NT2/D1 (cell line): ENCODE measurements at places on chromosomes 13 and 19.

GRCh38 chr19:4730740-4731171 lies 7.1 kb upstream of the DPP9 start:
- DNase-seq = no peak

- DNase-seq = no peak
These were observed 132.6 kb upstream of the USP29 start for GRCh38 chr19:56987184-56987583.

DNA sequence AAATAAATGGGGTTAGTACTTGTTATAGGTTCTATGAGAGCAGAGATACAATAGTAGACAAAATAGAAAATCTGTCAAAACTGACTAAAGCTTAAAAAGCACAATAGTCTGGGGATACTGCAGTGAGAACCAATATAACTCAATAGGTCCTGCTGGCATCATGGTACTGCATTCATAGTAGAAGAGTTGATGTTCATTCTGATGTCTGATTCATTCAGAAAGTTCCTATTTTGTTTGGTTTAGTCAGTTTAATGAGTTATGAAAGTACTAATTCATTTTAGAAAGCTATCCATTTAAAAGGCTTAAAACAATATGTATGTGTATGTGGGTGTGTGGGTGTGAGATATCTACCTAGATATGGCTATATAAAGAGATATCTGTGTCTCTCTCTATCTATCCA lies 152.8 kb downstream of the LHFPL6 start:
- DNase-seq = no peak

DNA sequence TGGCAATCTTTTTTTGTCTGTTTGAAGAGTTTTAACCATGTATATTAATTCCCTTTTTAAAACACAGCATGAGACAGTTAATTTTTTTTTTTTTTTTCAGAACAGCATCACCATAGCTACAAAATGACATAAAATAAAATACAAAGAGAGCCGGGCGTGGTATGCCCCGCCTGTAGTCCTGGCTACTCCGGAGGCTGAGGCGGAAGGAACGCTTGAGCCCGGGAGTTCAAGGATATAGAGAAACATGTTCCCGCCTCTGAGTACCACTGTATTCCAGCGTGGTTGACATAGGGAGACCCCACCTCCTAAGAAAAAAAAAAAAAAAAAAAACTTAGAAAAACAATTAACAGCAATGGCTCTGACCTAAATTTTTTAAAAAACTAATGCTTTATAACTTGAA lies 10.0 kb upstream of the INSR start:
- no peak for DNase-seq

DNA sequence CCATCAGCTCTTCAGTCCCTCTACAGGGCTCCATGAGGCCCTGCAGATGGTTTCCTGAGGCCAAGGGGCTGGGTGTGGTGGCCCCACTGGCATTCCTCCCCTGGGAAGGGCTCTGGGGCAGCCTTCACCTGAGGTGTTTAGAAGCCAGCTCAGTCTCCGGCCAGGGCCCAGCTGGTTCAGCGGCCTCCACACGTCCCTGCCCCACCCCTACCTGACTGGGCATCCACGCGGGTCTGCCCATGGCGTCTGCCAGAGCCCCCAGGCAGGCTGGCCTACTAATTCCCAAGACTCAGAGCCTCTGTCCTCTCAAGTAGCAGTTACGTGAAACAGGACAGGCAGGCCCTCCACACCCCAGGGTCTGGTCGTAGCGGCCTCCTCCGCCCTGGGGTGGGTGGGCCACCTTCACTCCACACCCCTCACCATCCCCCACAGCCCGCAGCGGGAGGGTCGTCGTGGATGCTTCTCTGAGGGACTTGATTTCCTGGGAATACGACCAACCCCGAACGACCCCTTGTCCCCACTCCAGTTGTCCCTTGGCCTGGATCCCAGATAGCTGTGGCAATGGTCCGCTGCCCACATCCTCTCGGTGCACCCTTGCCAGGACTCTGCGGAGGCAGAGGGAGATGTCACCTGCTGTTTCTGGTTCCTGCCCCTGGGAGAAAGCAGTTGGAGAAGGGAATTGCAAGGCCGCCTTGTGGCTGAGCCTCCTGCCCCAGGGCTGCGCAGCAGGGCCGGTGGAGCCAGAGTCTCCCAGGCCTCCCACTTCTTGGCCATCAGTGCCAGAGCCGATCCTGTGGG lies 24.3 kb downstream of the CAPN12 start:
- no peak for DNase-seq

DNA sequence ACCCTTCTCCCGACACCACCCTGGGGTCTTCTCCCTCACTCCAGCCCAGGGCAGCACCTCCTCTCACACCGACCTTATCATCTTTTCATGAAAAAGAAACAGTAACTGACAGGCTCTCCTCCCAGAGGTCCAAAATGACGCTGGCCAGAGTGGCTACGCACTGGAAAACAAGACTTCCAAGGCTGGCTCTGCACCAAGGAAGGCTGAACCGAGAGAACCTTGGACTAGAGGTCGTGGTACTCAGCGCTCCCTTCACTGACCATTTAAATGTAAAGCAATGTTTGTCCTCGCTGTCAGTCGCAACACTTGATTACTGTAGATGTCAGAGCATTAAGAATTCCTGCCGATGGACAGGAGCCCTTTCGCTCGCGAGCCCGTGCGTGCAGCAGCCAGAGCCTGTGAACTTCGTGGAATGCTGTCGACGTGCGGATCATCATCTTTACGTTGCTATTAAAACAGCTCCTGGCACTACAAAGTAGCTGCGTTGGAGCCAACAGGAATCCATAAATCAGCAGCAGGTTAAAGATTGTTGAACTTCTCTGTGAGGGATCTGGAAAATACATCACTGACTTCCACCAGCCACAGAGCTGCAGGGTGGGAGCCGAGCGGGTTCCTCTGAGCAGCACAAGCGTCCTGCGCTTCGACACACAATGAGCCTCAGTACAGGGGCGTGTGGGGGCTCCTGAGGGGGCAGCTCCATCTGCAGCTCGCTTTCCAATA lies 125.5 kb upstream of the MCF2L start:
- no peak for DNase-seq

DNA sequence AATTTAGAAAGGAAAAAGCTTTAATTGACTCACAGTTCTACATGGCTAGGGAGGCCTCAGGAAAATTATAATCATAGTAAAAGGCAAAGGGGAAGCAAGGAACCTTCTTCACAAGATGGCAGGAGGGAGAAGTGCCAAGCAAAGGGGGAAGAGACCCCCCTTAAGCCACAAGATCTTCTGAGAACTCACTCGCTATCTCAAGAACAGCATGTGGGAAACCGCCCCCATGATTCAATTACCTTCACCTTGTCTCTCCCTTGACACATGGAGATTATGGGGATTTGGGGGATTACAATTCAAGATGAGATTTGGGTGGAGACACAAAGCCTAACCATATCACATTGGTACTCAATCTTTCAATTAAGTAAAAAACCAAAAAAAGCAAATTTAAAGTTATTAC lies 1778.7 kb upstream of the MIR17HG start:
- no peak for DNase-seq

- DNase-seq = no peak
These were observed 13.3 kb upstream of the EPHX3 start for GRCh38 chr19:15245370-15246197.

- no peak for DNase-seq
These were observed 42.6 kb upstream of the AMER2 start for GRCh38 chr13:25214491-25215252.

GRCh38 chr13:38670627-38671026 lies 16.2 kb upstream of the FREM2 start:
- DNase-seq = no peak

DNA sequence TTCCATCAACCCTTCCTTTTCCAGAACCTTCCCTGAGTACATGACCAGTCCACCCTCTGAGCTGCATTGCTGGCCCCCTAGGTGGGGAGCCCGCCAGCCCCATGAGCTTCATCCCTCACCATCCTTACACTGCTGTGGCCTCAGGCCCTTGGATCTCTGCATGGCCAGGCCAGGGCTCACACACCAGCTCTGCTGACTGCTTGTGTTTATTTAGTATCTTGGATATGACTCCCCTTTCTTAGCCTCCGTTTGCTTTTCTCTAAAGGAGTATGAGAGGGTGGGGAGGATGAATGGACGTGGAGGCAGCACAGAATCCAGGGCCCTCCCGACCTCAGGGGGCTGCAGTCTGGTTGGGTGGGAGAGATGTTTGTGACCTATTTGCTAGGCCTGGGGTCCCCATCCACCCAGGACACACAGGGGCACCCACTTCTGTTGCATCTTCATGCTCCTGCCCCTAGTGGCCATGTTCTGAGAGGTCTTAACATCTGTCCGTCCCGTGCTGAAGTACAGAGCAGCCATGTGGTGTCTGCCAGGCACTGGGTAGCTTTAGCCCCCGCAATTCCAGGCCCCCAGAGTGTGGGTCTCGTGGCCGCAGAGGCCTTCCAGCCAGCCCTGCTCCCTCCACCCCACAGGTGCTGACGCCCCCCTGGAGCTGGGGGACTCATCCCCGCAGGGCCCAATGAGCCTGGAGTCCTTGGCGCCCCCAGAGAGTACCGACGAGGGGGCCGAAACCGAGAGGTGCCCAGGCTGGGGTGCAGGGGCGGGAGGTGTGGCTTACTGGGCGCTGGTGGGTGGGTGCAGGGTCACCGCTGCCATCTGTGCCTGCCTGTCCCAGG lies 13.0 kb downstream of the ARHGEF1 start:
- no peak for DNase-seq

GRCh38 chr19:33673258-33673875 lies 51.6 kb downstream of the CHST8 start:
- DNase-seq = no peak

DNA sequence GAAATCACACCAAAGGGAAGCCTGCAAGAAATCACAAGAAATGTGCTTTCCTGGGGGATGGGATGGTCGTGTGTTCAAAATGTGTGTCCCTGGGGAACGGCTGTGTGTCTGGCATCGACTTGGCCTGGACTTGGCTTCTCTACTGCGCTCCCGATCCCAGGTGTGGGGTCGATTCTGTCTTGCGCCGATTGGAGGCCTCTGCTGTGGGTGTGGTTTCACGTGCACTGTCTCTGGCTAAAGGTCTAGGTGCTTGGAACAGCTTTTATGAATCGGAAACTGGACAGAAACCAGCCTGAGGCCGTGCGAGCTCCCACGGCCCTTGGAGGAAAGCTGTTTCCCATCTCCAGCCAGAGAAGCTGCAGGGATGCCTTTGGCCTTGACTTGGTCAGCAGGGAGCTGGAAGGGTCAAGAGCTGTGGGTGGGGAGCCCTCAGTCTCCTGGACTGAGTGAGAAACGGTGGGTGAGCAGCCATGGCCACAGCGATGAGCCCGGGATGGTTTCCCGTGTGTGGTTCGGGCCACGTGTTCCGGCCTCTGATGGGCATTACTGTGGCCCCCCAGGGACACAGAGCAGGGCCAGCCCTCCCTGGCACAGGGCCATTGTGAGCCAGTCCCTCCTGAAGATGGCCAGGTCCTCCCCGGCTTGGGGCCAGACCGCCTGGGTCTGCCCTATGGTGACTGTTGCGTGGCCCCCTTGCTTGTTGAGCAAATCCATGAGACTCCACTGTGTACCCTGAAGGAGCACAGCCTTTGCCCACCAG lies 29.7 kb downstream of the MCF2L start:
- no peak for DNase-seq

GRCh38 chr19:10144361-10144760 lies 24.7 kb upstream of the EIF3G start:
- DNase-seq = no peak

GRCh38 chr19:3830621-3831589 lies 37.9 kb downstream of the ZFR2 start:
- no peak for DNase-seq

GRCh38 chr19:24140099-24140498 lies 53.1 kb downstream of the ZNF254 start:
- no peak for DNase-seq

DNA sequence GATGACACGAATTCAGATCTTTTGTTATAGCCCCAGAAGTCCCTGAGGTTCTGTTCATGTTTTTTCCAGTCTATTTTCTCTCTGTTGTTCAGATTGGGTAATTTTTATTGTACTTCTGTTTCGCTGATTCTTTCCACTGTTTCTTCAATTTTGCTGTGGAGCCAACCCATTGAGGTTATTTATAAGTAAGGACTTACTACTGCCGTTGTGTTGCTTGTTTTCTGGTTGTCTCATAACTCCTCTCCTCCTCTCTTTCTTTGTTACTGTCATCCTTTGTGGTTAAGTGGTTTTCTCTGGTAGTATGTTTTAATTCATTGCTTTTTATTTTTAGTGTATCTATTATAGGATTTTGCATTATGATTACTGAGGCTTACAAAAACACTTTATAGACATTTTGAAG lies 48.7 kb upstream of the GAS6 start:
- no peak for DNase-seq

DNA sequence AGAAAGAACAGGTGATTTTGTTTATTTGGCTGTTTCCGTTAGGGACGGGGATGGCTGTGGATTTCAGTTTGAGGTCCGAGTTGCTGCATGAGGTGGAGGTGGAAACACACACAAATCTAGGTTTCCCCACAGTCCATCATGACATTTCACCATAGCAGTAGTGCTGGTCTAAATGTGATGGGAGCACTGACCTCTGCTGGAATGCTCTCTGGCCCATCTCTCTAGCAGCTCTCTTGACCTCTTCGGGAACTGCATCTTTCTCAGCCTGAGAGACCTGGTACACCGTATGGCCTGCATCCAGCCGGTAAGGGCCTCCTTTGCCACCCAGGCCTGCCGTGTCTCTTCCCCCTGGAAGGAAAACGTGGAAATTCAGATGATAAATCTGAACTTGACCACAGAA lies 154.0 kb downstream of the RGCC start:
- no peak for DNase-seq

GRCh38 chr13:113785051-113786010 lies 26.3 kb downstream of the TMEM255B start:
- no peak for DNase-seq

DNA sequence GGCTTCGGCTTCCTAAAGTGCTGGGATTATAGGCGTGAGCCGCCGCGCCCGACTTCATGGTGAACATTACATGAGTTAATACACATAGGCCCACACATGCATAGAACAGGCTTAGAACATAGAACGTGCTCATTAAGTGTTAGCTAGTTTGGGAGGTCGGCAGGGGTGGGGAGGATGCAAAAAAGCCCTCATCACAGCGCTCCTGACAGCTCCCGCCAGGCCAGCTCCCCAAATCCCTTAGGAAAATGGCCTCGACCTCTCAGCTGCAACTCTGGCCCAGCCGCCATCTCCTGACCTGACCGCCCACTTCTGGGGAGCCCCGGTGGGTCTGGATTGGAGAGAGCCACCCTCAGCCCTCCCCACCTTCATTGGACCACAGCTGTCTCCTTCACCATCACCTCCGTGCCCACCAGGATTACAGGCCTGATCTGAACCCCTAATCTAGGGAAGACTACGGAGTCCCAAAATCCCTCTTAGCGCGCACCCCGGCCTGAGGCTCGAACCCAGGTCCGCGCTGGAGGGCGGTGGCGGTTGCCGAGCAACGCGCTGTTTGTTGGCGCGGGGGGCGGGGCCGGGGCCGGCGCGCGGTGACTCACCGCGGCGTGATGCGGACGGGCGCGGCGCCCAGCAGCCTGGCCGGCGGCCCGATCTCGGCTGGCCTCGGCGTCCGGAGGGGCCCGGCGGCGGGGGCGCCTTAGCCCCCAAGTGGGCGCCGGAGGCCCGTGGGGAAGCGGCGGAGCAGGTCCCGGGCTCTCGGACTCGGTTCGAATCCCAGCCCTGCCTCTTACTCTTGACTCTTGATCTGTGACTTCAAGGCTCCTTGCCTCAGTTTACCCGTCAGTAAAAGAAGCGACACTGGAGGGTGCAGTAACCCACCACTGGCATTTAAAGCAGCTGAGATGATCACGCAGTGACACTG lies 26.7 kb upstream of the NANOS3 start:
- DNase-seq = peak; percentile 80

- DNase-seq = no peak
These were observed 303.9 kb downstream of the SLITRK5 start for GRCh38 chr13:87975035-87975434.
